ENCODE measurements at places on chromosomes 6 and 20.

DNA sequence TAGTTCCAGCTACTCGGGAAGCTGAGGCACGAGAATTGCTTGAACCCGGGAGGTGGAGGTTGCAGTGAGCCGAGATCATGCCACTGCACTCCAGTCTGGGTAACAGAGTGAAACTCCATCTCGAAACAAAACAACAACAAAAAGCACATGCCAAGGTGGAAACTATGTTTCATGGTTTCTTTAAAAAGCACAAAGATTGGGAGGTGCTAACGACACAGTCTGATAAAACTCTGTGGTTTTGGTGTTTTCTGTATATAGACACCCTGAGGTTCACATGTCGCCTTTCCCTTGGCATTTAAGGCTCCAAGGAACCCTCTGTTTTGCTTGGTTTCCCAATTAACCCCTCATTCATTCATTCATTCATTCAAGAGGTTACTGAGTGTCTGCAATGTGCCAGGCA is 253.4 kb upstream of the SULF2 start:
- DNase-seq: no peak

- no peak for DNase-seq
These were observed 1.9 kb upstream of the BLOC1S5 start for GRCh38 chr6:8066108-8066507.

GRCh38 chr6:168376120-168376519 is 56.5 kb upstream of the DACT2 start:
- no peak for DNase-seq

- no peak for DNase-seq
These were observed 153.6 kb downstream of the VEGFA start for GRCh38 chr6:43923376-43924221.

- no peak for DNase-seq
These were observed 170.3 kb downstream of the FUT9 start for GRCh38 chr6:96186094-96186493.

- no peak for DNase-seq
These were observed 253.7 kb upstream of the SUPT3H start for GRCh38 chr6:45631396-45631795.

DNA sequence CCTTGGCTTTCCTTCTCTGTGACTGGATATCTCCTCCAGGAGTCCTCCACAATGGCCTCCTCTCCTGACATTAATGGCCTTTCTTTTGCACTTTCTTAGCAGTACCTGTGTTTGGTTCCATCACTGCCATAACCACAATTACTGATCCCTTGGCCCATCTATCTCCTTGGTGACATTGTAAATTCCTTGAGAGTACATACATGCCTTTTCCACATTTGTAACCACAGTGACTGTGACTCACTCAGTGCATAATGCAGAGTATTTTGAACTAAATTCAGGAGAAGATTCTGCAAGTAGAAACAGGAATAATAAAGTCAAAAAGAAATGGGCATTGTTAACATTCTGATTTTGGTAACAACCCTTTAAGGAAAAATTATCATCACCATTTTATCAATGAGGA is 197.2 kb upstream of the SOX4 start:
- DNase-seq: no peak

DNA sequence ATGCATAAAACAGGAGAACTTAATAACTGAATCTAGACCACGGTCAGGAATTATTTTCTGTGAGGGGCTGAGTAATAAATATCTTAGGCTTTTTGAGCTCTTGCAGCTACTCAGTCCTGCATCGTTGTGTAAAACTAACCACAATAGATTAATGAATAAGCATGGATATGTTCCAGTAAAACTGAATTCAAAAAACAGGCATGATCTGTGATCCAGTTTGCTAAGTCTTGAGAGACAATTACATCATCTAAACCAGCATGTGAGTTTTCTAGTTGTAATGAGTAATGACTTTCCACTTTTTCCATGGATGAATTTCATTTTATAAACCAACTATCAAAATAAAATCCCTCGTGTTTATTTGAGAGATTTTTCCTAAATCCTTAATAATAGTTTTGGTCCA is 336.8 kb downstream of the RFPL4B start:
- no peak for DNase-seq

- no peak for DNase-seq
These were observed 40.2 kb upstream of the SLC22A1 start for GRCh38 chr6:160081398-160081797.

GRCh38 chr6:14822679-14823078 is 423.2 kb upstream of the JARID2 start:
- DNase-seq: no peak

DNA sequence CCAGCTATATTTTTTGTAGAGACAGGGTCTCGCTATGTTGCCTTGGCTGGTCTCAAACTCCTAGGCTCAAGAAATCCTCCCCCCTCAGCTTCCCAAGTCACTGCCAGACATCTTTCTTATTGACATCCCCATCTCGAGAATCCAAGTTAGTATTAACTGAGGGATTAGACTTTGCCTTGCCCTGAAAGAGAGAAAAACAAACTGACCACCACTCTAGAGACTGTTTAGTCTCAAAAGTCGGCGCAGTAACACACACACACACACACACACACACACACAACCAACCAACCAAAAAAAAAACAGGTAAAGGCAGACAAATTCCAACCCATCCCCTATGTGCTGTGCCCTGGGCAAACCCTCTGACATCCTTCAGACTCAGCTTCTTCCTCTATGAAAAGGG is 27.2 kb upstream of the PNPLA1 start:
- DNase-seq: no peak

DNA sequence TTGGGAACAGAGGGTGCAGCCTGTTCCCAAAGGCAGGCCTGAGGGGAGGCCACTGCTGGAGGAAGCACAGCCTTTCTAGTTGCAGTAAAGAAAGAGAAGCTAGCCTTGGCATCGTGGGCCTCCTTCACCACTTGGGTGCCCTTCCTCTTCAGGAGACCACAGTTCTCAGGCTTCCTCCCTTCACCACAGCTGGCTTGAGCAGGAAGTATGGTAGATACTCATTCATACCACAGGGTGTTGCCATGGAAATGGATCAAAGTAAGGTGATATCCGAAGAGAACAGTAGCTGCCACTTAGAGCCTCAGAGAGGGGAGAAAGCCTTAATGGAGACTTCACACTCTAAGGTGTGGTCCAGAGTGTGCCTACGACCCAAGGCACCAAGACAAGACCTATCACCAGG is 120.4 kb upstream of the RIPOR2 start:
- DNase-seq: no peak

GRCh38 chr6:1013656-1014430 is 298.1 kb upstream of the FOXQ1 start:
- DNase-seq: no peak

- no peak for DNase-seq
These were observed 123.9 kb upstream of the SASH1 start for GRCh38 chr6:148218542-148219258.

GRCh38 chr6:130840050-130840449 is 12.8 kb downstream of the SMLR1 start:
- no peak for DNase-seq

DNA sequence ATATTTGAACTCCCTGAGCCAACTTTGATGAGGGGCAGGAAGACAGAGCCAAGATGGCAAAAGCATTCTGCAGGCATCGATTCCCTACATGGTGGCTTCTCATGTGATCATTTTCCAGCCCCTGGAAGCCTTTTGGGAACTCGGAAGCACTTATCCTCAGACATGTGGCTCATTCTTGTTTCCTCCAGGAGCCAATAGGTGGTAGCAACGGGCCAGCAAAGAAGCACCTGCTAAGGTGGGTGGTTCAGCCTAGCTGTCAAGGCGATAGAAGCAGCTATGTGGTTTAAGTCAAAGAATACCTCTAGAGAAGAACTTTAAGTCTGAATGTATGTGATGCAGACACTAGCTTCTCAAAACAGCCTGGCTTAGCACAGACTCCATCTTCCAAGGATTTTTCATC is 64.9 kb upstream of the PAX1 start:
- no peak for DNase-seq

GRCh38 chr20:32063695-32064094 is 11.7 kb downstream of the HCK start:
- DNase-seq: no peak

DNA sequence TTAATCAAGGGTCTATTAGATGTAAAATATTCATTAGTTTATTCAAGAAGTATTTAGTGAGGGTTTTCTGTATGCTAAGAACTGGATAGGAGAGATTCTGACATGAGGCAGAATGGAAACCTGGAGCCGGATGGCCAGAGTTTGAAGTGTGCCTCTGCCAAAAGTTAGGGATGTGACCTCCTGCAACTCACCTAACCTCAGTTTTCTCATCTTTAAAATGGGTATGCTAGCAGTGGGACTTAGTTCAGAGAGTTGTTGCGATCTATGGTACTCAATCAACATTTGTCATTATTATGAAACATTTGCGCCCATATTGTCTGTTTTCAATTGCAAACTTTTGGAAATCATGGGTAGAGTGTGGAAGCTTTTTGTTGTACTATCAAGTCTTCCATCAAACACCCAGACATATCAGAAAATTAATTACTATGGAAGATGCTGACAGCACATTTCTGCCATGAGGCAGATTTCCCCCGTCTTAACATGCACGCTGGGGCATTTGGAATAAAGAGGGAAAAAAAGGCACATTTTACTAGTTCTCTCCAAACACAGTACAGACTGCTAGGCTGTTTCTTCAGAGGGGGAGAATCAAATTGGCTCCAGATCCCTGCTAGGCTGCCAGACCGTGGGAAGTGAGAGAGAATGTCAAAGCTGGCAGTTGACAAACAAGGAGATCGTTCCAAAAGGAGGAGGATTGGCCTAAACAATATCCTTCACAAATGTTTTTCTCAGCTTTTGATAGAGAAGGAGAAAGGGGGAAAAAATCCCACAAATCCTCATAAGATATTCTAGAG is 205.3 kb upstream of the TSHZ2 start:
- no peak for DNase-seq

DNA sequence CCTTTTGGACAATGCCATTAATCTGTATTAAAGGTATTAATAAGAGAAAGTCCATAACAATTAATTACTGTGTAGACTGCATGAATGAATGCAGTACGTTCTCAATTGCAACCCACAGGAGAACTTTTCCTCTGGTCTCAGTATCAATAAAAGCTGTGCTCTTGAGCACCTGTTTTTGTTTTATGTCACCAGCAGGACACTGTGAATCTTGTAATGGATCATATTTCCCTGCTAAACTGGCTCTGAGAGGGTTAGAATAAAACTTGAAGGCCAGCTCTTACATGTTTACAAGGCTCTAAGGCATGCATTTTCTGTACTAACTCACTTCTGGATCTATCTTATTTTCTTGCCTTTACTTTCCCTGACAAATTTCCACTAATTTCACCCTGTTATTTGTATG is 214.3 kb upstream of the PLN start:
- no peak for DNase-seq

GRCh38 chr6:122129313-122130025 is 270.0 kb upstream of the HSF2 start:
- no peak for DNase-seq

- no peak for DNase-seq
These were observed 198.8 kb upstream of the THEMIS start for GRCh38 chr6:128099571-128100197.

DNA sequence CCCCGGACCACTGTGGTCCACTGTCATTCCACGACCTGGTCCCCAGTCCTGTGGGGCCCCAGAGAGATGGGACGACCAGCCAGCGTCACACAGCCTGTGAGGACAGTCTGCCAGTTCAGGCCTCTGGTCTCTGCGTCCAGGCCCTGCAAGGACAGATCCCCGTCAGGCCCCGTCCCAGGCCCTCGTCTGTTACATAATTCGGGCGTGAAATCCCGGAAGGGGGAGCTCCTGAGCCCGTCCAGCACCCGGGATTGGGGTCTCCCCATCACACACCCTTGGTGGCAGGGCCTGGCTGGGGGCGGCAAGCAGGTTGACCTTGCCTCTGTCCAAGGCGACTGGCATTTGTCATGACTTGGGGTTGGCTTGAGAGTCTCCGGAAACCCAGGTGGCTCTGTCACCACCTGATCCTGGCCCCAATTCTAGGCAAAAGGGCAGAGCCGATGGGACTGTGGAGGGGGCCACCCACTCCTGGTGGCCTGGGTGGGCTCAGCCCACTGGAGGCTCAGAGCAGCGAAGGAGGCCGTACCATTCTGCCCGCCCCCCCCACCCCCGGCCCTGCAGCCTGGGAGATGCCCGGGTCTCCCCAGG is 73.8 kb upstream of the GATA5 start:
- DNase-seq: no peak

DNA sequence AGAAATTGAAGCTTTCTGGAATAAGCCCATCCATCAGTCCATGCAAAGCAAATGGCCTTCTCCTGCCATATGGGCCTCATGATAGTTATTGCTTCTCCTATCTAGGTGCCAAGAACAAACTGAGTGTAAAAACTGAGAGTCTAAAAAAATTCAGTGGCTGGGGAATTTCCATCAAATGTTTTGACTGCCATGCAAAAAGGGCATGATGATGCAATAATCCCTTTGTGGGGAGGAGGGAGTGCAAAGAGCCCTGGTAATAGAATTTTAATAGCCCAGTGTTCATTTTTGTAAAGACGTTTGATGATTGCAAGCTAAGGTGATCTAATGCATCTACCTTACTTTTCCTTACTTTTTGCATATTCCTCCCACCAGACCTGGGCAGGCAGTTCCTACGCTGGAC is 683.7 kb downstream of the EPM2A start:
- DNase-seq: no peak

DNA sequence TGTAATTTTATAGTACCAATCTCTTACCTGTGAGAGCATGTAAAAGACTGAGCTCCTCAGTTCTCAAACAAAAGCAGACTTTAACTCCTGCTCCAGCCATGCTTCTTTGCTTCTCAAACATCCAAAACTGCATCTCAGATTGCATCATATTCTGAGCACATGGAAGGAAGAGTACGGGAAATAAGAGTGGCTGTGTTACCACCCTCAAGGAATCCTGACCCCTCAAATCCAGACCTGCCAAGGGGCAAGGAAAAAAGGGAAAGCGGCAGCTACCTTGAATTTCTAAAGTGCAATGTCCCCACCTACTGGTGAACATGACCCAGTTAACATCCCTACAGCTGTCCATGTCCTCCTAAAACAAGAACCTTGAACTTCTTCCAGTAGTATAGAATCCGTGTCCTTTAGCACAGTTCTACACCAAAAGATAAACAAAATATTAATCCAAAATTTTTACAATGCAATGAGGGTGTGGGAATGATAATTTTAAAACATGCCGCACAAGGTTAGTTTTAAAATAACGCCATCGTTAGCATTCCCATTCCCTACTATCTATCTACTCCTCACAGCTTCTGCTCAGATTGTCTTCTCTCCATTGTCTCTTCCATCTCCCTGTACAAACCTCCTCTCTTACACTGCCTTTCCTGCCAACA is 34.1 kb upstream of the HLA-DQB1 start:
- no peak for DNase-seq

DNA sequence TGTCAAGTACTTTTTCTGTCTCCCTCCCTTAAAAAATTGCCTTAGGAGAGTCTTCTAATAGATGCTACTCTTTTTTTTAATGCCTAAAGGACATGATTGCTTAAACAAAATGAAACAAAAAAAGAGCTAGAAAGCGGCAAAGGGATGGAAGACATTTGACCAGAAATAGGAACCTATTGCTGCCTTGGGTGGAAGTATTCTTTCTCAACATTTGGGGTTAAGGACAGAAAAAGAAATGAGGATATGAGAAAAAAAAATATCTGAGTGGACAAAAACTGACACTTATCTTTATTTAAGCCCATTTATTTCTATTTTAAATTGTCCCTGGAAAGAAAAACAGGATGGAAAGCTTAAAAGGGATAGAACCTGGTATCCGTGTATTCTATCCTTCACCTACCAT is 664.9 kb upstream of the CITED2 start:
- no peak for DNase-seq
